CD4-positive, alpha-beta memory T cell (primary cell): ENCODE measurements at places on chromosomes 2 and 18. TPM values are rescaled to one million over a fixed set of nuclear protein-coding genes. Genes with fewer than 3 reads are reported as not detected.

The TNFAIP6 gene
- total RNA-seq: not detected

The COL3A1 gene
- not detected for total RNA-seq

- no peak for DNase-seq
Observed at GRCh38 chr2:35741556-35741955, 614.0 kb upstream of the CRIM1 start.

DNA sequence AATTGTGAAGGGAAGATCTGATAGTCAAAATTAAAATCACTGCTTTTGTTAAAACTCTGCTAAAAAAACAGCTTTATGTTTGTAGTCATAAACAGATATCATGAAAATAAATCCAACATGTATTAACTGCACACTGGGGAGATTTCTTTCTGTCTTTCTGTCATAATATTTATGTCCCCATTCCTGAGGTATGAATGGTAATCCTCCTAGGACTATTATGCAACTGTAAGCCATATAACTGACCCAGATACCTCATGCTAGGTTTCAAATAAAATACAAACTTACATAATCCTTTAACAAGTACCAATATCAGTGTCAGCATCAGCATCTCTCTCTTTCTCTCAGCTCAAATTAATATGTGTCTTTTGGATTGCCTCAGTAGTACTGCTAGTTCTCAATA, 18.2 kb downstream of the IFIH1 start:
- no peak for DNase-seq

- DNase-seq: no peak
Observed at GRCh38 chr2:199452260-199452990, 5.3 kb downstream of the SATB2 start.

The ABCB11 gene
- total RNA-seq: not detected
